ENCODE measurements at places on chromosomes 11 and 22.
A peak's percentile ranks its signal among the peaks of the same experiment; 100 is the strongest.

GRCh38 chr22:36687516-36687915 lies 16.0 kb downstream of the CACNG2 start:
- no peak for DNase-seq

DNA sequence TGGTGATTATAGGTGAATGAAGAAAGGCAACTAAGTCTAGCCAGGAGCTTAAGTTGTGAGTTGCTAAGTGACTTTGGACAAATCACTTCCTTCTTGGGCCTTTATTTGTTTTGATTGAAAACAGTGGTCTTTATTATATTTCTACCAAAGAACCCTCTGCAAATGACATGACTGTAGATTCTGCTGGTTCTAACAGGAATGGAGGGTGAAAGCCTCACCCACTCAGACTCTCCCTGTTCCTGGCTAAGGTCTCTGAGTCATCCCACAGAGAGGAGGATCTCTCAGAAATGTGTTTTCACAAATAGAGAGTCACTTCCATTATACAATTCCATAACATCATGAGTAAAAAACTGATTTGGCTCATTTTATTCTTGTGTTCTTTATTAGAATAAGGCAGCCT lies 583.9 kb upstream of the LRRC4C start:
- DNase-seq = no peak

DNA sequence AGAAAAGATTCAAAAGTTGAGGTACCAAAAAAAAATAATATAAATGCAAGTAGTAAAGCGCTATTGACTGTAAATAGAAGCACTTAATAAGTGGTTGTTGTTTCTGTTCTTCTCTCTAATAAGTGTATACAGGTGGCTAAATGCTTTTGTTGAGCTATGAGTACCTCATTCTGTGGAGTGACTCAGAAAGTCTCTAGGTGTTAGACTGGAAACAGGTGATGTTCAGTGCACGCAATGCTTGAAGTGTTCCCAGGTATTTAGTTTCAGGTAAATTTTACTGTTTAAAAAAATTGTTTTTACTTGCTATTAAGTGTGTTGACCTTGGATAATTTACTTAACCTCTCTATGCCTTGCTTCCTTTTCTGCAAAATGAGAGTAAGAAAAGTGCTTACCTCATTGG lies 24.2 kb downstream of the POU2AF3 start:
- DNase-seq = no peak

DNA sequence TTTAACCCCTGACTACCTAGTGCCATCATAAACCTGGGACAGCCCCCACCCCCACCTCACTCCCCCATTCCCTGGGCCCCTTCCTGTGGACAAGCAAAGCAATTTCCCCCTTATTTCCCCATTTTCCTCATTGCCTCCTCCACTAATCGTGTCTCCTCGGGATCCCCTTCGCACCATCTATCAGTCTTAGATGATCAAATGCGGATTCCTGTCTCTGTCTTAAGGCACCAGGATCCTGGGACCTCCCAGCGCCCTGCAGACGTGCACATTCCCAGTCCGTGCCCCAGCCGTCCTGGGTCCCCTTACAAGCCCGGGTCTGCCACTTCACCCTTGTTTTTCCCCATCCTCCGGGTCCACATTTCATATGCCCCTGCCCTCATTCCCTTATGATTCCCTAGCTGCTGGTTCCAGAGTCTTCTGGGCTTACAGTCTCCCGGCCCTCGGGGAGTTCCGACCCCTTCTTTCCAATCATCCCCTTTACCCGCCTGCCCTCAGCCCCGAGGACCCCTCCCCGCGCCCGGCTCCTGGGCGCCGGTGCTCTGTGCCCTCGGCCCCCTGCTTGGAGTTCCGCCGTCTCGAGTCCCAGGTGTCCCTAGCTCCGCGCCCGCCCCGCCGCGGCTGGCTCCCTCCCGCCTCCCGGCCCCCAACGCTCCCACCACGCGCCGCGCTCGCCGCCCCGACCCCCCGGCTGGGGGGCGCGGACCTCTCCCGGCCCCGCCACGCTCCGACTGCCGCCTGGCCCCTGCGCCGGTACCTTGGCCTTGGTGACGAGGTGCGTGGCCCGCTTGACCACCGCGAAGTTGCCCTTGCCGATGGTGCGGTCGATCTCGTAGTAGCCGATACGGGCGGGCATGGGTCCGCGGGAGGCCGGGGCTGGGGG lies 599 bp downstream of the SIK3 start:
- DNase-seq = peak; percentile 43

DNA sequence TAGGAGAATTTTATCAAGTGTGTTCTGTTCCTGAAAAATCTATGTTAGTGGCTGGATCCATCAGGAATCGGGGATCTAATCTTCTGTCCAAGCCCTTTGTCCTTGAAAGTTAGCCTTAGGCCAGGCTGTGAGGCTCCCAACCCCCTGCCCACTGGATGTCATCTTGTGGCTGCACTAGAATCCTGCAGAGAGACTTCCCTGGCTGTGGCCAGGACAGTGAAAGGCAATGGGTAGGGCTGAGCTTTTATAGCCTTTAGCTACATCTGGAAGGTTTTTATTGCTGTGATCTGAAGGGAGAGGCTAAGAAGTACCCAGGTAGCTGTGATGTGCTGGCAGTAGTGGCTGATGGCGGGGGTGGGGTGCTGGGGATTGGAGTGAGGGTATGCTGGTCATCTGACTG lies 2.1 kb downstream of the OAF start:
- DNase-seq = no peak

GRCh38 chr11:34333787-34334186 lies 24.0 kb downstream of the ABTB2 start:
- DNase-seq = no peak

- DNase-seq = no peak
These were observed 14.8 kb upstream of the FAM168A start for GRCh38 chr11:73612601-73613140.

DNA sequence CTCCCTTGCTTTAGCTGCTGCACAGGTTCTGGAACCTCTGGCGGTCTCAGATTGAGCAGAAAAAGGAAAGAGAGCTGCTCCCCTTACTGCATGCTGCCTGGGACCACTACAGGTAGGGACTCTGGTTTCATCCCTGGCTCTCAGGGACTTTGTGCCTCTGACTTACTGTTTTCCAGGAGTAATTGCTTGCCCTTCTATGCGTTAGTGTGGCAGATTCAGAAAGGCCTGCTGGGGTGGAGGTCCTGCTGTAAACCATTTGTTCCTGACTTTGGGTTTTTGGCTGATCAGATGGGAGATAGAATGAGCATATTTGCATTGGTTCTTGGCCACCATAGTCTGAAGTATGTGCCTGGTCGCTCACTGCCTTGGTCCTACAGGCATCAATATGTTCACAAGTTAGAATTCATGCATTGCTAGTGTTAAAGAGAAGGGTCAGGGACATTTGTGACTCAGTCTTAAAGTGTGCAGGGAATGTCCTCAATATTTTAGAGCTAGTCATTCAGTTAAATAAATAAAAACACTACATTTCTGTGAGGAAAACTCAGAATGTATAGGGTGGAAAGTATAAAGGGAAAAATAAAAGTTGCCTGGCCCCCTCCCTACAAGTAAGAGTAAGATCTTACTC lies 78.0 kb downstream of the PISD start:
- no peak for DNase-seq

GRCh38 chr11:100220801-100221200 lies 466.3 kb upstream of the ARHGAP42 start:
- no peak for DNase-seq

- DNase-seq = no peak
These were observed 19.6 kb upstream of the PISD start for GRCh38 chr22:31681349-31682345.

DNA sequence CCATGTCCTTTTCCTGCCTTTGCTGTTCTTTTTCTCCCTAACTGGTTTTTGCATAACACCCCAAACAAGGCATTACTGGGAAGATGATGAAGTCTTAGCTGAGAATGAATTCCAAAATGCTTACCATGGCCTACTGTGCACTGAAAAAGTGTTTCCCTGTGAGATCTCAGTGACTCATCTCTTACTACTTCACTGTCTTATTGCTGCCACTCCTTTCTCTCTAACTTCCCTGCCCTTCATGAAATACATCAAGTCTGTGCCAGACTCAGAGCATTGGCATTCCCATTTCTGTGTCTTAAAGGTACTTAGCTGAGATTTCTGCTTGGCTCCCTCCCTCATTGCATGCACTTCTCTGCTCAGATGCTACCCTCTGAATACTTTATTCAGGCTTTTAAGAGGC lies 49.1 kb upstream of the MUC15 start:
- DNase-seq = no peak

DNA sequence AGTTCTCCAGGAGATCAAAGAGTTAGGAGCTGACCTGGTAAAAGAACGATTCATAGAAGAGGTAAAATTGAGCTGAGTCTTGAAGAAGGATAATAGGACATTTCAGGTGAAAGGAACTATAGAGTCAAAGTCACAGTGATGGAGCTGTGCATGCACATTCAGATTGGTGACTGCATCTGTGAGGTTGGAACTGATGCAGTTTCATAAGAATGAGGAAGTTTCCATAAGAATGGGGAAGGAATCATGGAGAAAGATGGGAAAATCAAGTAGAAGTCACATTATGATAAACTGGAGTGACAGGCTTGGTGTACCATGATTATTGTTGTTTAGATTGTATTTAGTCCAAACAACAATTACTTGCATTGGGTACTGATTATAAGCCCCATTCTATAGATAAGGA lies 232.2 kb downstream of the FAM76B start:
- no peak for DNase-seq

DNA sequence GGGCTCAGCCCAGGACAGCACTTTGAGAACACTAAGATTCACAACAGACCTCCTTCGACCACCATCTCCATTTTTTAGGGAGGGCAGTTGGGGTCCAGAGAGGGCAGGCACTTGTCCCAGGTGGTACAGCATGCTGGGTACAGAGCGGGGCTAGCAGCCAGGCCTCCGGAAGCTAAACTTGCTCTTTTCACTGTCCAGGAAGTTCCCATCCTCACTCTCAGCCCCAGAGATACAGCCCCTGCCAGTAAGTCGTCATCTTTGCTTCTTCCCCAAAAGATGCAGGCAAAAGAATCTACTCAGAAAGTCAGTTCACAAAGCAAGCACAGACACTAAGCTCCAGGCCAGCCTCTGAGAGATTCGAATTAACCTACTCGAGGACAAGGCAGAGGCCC lies 6.7 kb upstream of the RAB3IL1 start:
- DNase-seq = no peak

DNA sequence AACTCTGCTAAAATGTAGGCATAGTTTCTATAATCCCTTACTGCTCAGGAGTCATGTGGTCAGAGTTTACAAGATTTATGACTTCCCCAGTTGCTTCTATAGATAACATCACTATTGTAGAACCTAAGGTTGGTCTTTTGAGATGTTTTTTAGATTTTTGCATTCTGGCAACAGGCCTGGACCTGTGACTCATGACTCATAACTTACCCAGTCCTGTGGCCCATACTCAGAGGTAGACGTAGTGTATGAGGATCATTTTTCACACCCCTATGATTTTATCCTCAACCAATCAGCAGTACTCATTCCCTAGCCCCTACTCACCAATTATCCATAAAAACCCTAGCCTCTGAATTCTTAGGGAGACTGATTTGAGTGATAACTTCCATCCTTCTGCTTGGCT lies 384.4 kb upstream of the DDI1 start:
- no peak for DNase-seq

- DNase-seq = no peak
These were observed 37.9 kb downstream of the MAPK1 start for GRCh38 chr22:21829523-21829922.

GRCh38 chr11:2378527-2379210 lies 1.6 kb downstream of the CD81 start:
- DNase-seq = peak; percentile 58

GRCh38 chr22:16987822-16988221 lies 20.2 kb downstream of the GAB4 start:
- DNase-seq = no peak

- DNase-seq = no peak
These were observed 9.1 kb downstream of the CDC42EP2 start for GRCh38 chr11:65323813-65324212.

- peak; percentile 47 for DNase-seq
These were observed 38.3 kb downstream of the PDGFB start for GRCh38 chr22:39206491-39206890.

DNA sequence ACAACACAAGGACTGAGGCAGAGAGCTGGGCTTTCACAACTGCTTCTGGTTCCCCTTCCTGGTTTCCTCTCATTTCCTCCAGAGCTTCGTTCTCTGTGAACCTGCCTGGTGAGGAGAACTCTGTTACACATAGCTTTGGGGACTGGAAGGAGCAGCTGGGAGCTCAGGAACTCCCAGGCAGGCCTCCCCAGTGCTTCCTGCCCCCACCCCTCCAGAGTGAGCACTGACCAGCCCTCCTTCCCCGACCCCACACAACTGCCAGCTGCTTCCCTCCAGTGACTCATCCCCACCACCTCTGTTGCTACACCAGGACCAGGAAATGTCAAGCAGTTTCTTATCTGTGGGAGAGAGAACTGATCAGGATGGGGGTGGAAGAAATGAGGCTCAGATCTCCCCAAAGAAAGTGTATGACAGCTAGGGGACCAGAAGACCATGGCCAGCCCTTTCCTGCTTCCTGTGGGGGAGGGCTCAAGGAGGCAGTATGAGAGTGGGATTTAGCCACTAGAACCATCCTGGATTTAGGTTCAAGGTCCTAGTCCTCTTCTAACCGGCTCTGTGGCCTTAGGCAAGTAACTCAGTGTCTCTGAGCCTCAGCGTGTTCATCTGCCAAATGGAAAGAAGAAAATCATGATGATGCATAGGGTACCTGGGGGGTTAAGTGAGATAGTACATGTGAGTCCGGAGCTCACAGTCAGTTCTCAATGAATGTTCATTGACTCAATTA lies 4.5 kb upstream of the TP53I11 start:
- no peak for DNase-seq

- no peak for DNase-seq
These were observed 11.4 kb downstream of the MPEG1 start for GRCh38 chr11:59201353-59201752.

GRCh38 chr11:62104816-62105653 lies 18.8 kb upstream of the INCENP start:
- DNase-seq = no peak

DNA sequence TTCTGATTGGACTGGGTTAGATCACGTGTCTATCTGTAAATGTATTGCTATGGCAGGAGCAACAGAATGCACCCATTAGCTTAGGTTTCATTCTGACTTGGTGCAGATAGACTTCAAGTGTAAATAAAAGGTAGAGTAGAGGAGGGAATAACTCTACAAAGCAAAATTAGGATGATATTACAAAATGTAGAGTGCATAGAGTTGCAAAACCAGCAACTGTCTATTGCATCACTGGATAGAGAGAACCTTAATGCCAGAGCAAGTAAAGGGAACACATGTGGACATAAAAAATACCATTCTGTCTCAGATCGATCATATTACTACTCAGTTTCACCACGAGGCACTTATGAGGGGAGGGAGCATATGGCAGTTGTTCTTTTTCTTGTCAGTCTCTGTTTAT lies 22.0 kb upstream of the CAT start:
- no peak for DNase-seq

GRCh38 chr11:75820645-75821044 lies 5.6 kb downstream of the UVRAG start:
- no peak for DNase-seq

Measured in pancreas (tissue), 10 donors.